ENCODE measurements at places on chromosomes 1 and 21.

DNA sequence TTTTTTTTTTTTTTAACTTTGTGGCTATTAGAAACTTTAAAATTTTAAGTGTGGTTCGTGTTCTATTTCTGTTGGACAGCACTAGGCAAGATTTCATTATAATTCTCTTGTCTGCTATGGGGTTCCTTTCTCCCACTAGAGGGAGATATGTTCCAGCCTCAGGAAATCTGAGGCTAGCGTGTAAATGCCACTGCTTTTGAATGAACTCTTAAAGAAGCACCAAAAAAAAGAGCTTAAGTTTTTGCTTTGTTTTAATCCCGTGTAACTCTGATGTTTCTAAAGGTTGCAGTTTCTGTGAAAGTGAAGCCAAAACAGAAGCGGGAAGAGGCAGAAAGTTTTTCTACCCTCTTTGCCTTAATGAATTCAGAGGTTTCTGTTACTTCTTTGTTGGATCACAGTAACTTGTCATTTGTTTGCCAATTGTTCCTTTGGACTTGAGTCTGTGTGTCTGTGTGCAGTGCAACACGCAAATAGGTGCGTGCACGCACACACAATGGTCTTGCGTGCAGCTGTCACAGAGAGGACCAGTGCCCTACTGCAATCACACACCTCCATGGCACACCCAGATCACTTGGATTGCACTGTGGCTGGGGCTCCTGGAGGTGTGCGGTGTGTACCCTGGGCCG lies 32.3 kb downstream of the HHAT start:
- peak; percentile 46 for DNase-seq

- DNase-seq, result no peak
Measured at GRCh38 chr21:40080385-40080784, 213.1 kb downstream of the PCP4 start.

- peak; percentile 74 for DNase-seq
Measured at GRCh38 chr1:21963477-21964217, 13.2 kb upstream of the CELA3B start.

- no peak for DNase-seq
Measured at GRCh38 chr21:35232545-35233176, 183.6 kb upstream of the RUNX1 start.

DNA sequence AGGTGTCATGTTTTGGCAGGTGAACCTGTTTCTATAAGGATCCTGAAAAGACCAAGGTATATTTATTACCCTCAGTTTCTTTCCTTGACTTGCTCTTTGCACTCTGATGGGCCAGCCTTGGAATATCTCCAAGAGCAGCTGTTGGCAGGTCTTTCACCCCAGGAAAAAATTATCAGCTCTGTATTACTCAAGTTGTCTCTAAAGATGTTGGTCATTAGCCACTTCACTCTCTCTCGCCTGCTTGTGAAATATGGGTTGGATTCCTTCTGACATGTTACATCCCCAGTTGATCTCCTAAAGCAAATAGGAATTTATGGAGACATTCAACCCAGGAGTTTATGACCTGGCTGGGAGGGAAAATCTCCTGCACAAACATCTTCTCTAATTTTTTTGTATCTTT lies 85.9 kb downstream of the KCNJ15 start:
- DNase-seq, result no peak

DNA sequence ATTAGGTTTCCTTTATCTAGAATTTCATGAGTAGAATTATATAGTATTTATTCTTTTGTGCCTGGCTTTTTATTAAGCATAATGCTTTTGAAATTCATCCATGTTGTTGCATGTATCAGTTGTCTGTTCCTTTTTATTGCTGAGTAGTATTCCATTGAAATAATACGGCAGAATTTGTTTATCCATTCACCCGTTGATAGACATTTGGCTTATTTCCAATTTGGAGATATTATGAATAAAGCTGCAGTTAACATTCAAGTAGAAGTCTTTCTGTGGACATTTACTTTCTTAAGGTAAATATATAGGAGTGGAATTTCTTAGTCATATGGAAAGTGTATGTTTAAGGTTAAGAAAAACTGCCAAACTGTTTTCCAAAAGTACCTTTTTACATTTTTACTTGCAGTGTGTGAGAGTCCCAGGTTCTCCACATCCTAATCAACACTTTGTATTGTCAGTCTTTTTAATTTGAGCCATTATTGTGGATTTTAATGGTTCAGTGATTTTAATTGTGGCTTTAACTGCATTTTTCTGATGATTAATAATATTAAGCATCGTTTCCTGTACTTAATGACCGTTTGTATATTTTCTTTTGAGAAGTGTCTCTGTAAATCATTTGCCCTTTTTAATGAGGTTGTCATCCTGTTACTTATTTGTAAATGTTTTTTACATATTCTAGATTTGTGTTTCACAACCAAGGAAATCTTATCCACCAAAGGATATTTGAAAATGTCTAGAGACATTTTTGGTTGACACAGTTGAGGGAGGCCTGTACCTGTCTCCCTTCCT lies 22.7 kb downstream of the KCTD3 start:
- no peak for DNase-seq

- no peak for DNase-seq
Measured at GRCh38 chr1:78745111-78745510, 95.5 kb downstream of the IFI44 start.

- no peak for DNase-seq
Measured at GRCh38 chr1:34792868-34793727, at the start of gene GJA4. GJA4 (plus strand) TSS chr1:34792999; CDS start chr1:34794214, 1,215 bp downstream.

GRCh38 chr1:230286890-230287269 lies 139.3 kb downstream of the PGBD5 start:
- DNase-seq, result no peak

GRCh38 chr1:226983992-226984364 lies 43.9 kb downstream of the COQ8A start:
- no peak for DNase-seq

DNA sequence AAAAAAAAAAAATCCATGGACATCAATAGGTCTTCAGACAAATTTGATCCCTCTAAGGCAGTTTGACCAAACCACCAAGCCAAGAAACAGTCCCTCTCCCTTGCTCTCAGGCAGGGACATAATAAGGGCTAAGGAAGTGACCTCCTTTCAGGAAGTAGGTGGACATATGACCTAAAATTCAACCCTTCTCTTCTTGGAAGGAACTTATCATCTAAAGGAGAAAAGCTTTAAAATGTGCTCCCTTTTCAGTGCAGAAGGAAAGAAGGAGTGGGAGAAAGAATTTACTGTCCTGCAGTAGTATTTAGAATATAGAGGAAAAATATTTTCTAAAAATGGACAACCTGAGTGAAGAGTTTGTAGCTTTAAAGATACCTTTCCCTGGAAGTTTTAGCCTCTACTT lies 118.1 kb downstream of the DTL start:
- no peak for DNase-seq

Measured in GM13977 (cell line).